ENCODE measurements at places on chromosomes 3 and 15.

DNA sequence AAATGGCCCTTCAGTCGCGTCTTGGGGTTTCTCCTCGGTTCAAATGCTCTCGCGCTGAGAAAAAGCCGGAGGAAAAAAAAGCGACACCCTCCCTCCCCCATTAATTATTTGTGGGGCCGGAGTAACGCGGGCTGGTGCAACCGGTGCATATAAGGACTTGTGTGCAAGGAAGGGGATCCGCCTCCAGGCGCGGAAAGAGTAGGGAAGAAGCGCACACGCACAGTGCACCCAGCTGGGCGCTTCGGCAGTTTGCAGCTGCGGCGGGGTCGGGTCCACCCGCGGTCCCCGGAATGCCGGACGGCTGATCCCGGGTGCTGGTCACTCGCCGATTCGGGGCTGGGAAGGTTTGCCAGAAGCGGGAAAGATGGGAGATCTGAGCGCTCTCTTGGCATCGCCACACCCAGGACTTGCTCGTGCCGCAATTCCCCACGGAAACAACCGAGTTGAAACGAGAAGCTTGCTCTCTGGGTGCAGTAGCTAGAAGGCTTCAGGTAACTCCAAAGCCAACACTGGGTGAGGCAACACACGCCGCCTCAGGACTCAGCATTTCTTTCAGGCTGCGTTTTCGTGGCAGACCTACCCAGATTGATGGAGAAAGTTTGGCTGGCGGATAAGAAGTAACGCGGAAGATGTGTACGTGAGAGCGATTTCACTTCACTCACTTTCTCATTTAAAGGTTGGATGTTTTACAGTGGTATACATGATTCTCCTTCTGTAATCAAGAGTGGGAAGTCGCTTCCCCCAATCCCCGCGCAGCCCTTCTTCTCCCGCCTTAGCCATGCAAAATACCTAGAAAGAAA, 720 bp upstream of the TNIK start:
- peak; percentile 58 for DNase-seq

GRCh38 chr3:186128158-186128557, 19.3 kb upstream of the ETV5 start:
- no peak for DNase-seq

- DNase-seq: no peak
Observed at GRCh38 chr3:123576122-123576521, 8.7 kb downstream of the HACD2 start.

DNA sequence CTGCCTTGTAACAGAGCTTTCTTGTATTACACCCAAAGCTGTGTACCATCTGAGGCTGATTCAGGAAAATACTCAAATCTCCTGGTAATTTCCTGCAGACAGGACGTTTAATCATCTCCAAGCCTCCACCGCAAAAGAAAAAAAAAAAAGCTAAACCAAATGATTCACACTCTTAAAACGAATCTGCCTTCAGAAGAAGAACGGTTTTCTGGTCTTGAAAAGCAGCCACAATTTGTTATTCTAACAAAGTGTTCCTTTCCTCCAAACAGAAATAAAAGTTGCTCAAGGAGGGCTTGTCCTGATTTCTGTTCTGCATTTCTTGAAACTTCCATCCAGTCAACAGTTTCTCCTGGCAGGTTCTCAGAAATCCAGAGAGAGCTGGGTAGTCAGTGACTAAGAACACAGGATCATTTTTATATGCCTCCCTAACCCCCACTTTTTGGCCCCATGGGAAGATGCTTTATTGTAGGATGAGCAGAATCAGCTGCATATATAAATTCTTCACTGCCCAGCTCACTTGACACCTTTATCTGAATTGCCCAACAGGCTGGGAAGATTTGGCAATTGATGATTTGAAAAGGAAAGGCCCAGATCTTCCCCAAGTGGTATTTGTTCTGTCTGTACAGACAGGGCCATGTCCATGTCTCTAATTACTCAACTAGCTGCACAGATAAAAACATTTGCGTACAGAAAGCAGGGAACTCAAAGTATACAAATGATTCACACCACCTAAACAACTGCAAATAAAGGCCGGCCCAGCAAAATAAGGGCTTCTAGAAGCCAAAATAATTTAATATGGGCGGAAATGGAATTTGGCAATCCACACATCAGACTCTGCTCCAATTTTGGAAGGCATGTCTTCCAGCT, 41.0 kb upstream of the PRICKLE2 start:
- no peak for DNase-seq

DNA sequence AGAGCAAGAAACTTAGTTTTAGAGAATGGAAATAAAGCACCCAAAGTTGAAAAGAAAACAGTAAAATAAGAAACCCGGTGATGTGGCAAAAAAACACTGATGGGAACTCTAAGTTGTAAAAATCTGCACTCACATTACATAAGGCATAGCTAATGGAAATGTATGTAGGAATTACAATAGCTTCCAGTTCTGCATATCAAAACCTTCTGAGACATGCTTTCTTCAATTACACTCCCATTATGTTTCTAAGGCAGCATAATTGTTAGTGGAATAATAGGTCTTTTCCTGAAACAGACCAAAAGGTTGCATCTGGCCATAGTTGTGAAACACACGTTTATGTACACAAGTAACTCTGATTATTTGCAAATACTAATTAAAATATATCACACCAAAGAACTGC, 41.4 kb downstream of the SLC30A4 start:
- DNase-seq: no peak
